DMS 273 treated with DMSO at 0.1 percent for 48 hours (cell line): ENCODE measurements at places on chromosomes 11 and 22.
A peak's percentile ranks its signal among the peaks of the same experiment; 100 is the strongest.

GRCh38 chr11:1252371-1253102, 29.7 kb downstream of the MUC5B start:
- no peak for DNase-seq

GRCh38 chr22:18057568-18058209, 20.1 kb upstream of the PEX26 start:
- no peak for DNase-seq

- DNase-seq = no peak
Observed at GRCh38 chr11:69010964-69011623, 2.0 kb downstream of the MRGPRF start.

DNA sequence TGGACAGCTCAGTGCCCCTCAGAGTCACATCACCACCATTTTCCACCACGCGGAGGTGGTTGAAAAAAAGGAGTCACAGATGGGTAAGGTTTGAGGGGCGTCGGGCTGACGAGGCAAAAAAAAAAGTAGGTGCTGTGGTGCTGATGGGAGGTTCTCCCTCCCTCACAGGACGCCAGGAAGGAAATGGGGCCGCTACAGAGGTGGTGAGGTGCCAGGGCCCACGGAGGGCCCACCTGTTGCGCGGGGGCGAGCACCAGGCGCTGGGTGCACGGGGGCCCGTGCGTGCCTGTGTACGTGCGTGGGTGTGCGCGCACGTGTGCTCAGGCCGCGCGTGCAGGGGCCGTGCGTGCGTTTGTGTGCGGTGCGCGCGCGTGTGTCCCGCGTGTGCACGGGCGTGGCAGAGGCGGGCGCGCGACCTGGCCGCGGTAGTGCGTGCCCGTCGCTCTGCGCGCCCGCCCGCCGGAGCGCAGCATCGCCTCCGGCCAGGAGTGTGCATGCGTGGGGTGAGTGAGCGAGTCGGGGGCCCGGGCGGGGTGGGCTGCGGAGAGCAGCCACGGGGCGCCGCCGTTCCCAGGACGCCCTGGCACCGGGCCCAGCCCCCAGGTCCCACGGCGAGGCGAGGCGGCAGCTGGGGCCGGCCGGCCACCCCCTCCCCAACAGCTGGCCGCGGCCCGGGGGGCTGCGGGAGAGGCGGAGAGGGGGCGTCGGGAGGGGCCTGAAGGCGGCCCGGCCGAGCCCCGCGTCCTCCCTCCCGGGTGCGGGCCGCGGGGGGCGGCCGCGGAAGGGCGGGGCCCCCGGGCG, 2.8 kb downstream of the PDGFB start:
- DNase-seq = no peak

DNA sequence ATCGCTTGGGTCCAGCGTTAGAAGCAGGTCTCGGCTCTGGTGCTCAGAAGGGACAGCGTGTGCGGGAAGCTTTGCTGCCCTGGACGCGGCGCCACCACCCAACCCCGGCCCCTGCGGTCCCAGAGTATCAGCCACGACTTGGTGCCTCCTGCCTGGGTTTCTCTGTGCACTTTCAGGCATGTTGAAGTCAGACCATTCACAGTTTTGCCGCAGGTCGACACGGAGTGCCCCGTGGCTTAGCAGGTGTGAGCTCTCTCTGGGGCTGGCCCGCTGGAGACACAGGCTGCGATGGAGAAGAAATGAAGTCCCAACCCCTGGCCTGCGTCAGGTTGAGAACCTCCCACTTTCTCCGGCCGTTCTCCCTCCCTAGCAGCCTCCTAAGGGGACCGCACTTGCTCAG, 494.5 kb downstream of the BRD1 start:
- no peak for DNase-seq

GRCh38 chr22:49536571-49537131, 291.0 kb downstream of the BRD1 start:
- no peak for DNase-seq

DNA sequence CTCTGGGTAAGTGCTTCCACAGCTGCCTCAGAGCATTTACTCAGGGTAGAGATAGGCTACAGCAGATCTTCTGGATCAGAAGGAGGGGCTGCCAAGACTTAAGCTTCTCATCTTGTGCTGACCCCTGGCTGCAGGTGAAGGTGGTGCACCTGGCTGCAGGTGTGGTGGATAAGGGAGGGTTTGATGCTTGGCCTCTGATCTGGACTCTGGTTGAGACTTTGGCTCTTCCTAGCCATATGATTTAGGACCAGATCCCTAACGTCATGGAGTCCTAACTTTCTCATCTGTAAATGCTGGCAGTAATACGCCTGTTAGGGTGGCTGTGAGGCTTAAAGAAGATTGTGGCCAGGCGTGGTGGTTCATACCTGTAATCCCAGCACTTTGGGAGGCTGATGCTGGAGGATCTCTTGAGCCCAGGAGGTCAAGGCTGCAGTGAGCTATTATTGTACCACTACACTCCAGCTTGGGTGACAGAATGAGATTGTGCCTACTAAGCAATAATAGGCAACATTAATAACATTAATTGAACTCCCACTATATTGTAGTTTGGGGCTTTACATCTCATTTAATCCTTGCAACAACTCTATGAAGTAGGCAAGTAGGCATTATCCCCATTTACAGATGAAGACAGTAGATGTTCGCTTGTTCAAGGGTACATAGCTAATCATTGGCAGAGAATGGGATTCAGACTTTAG, 10.7 kb downstream of the DTX4 start:
- DNase-seq = no peak

- DNase-seq = no peak
Observed at GRCh38 chr22:31192513-31192912, 19.6 kb upstream of the LIMK2 start.

GRCh38 chr11:61694946-61695706, 14.9 kb downstream of the DAGLA start:
- no peak for DNase-seq

DNA sequence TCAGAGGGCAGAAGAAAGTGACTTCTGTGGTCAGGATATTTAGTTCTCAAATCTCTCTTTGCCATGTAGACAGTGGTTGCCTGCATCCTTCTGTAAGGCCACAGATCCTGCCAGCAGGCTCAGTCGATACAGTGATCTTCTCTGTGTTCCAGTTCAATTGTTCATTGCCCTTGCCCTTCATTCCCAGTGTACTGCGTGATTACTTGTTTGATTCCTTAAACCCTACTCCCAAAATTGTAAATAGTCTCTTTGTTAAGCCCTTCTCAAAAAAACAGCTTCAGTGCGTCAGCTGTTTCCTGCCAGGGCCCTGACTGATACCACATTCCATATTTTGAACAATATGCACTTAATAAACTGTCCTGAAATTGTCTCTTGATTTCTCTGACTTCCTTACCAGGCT, 9.3 kb upstream of the TYR start:
- DNase-seq = no peak

- no peak for DNase-seq
Observed at GRCh38 chr11:34513682-34514449, at the start of gene ELF5. ELF5 (minus strand) TSS chr11:34513794; CDS start chr11:34505749, 8,045 bp downstream.

DNA sequence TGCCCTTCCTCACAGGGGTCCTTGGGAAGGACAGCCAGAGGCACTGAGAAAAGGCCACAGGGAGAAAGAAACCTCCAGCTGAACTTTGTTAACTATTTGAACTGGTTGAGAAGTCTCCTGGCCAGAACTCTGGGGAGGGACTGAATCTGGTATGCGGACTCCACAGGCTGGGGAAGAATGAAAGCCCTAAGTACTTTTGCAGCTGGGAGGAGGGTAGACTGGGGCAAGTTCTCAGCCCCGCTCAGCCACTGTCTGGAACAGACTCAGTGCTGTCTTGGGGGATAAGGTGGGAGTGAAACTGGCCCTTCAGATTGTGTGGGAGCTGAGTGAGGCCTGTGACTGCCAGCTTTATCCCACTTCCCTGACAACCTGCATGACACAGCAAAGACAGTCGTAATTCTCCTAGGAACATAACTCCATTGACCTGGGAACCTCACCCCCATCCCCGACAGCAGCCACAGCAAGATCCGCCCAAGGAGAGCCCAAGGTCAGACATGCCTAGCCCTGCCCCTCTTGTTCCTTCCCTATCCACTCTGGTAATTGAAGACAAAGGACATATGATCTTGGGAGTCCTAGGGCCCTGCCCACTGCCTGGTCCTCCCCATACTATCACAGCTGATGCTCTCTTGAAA, 475.1 kb upstream of the CNTN5 start:
- no peak for DNase-seq

DNA sequence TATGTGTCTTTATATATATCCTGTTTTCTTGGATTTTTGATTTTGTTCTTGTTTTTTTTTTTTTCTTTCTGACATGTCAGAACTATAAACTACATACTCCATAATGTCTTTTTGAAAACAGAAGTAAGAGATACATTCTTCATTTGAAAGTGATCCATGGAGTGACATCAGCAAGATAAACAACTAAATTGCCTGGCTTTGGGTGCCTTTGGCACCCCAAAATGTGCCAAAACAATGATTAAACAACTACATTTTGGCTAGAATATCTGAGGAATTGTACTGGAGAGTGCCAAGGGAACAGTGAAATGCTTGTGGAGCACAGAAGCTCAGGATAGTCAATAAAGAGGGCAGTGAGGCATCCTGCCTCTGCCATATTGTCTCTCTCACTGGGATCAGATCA, 766.1 kb upstream of the ANO3 start:
- no peak for DNase-seq

DNA sequence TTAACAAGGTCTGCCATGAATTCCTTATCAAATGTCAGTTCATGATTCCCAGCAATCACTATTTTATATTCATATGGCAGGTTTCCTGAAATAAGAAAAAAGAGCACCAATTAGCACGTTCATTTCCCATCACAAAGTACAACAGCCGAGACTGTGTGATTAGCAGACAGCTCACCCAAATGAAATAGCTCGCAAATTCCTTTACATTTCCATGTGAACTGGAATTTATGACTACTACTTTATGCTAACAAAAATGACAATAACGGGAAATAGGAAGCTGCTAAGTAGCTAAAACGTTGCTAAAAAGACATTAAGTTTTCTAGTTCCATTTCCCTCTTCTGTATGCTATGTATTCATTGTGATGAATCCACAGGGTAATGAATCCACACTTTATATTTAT, 90.7 kb downstream of the MPPED2 start:
- DNase-seq = no peak

GRCh38 chr11:117819096-117820040, 5.2 kb downstream of the FXYD2 start:
- DNase-seq = peak; percentile 7

DNA sequence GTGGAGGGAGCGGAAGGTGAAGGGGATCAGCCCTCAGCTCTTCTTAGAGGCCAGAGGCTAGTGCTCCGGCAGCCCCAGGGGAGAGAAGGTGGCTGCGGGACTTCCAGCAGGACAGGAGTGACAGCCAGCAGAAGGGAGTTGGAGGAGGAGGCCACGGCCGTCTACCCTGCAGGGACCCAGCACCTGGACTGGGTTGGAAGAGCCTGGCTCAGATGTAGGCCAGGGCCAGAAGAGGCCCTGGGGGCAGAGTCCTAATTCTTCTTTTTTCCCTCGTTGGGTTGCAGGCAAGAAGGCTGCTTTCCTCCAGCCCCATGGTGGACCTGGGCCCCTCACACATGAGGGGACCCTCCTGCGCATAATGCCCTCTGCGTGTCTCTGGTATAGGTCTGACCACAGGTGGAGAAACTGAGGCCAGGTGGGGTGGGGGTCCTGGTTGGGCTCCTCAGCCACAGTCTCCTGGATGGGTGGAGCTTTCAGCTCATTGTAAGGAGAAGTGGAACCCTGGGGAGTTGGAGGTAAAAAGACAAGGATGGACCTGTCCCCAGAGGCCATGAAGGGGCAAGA, 2.3 kb upstream of the MCAM start:
- no peak for DNase-seq

DNA sequence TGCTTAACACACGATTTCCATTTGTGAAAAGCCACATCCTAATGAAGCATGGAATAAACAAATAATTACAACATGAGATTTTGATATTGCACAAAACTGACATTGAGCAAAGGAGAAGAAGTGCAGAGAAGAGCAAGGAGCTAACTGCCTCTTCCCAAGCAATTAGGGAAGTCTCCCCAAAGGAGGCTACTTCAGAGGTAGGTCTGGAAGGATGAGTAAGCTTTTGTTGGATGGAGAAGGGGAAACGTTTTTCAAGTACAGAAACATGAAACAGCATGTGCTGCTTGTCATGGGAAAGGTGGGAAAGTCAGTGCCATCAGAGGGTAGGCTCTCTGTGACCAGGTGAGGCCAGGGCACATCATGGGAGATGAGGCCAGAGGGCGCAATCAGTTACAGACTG, 132.2 kb upstream of the SESN3 start:
- no peak for DNase-seq

DNA sequence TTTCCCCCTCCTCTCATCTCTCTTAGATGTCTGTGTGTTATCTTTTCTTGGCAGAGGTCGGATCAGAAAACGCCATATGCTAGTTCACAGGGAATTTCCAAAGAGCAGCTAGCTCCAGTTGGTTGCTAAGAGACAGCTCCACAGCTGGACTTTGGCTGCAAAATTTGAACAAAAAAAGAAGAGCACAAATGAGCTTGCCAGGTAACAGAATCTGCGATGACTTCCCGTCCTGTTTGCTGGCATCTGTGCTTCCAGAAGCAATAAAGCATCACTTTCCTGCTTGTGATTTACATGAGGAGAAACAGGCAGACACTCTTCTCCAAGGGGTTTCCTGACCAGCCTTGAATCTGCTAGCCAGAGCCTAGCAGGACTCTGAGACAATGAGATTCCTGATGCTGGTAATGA, 596.0 kb upstream of the B3GAT1 start:
- DNase-seq = peak; percentile 57

GRCh38 chr11:82080160-82080559, 653.5 kb downstream of the FAM181B start:
- no peak for DNase-seq

DNA sequence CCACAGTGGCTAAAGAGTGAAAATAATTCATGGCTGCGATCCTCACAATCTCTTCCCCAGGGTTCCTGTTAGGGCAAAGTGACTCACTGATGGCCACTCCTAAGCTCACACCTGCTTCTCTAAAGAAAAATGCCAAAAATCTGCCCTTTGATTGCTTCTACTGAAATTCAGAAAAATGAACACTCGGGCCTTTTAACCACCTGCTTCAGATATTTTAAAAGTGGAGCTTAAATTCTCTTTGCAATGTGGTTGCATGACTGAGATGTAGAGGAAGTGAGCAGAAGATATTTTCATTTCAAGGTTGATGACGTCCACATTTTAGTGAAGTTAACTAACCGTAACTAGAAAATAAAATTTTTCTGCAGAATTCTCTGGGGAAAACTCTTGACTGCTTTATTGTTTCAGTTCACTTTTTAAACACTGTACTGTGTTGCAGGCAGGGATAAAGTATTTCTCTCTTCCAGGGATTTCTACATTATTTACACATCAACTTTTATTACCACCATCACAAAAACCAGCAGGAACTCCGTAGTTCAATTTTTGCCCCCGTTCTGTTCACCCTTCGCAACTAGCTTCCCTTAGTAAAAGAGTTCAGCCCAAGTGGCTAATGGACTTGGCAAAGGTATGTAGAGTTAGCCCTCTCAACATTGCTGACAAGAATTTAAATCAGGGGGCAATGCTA, 8.5 kb downstream of the RAB30 start:
- DNase-seq = no peak
